ENCODE measurements at places on chromosomes 3 and 15. TPM values are rescaled to one million over a fixed set of nuclear protein-coding genes. Genes with fewer than 3 reads are reported as not detected.

- DNase-seq: no peak
These were observed 28.5 kb upstream of the POLG start for GRCh38 chr15:89363133-89363532.

DNA sequence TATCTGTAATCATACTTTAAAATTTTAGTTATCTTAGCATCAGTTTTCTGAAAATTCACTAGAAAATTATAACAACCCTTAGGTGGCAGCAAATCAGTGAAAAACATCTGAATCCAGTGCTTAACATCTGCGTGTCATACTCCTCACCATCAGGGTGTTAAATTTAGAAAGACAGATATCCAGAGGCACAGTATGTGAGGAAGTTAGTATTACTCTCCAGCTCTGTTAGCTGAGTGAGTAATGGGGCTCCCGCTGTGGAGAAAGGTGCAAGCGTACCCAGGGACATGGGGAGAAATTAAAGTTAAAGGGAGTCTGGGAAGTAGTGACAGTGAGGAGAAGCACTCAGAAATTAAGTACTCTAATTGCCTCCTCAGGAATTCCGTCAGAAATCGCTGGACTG lies 50.9 kb downstream of the CEP63 start:
- DNase-seq: no peak

Gene GDPGP1
- 6.1 TPM for total RNA-seq

- DNase-seq: no peak
These were observed 528.4 kb upstream of the RGMA start for GRCh38 chr15:93617443-93617842.

DNA sequence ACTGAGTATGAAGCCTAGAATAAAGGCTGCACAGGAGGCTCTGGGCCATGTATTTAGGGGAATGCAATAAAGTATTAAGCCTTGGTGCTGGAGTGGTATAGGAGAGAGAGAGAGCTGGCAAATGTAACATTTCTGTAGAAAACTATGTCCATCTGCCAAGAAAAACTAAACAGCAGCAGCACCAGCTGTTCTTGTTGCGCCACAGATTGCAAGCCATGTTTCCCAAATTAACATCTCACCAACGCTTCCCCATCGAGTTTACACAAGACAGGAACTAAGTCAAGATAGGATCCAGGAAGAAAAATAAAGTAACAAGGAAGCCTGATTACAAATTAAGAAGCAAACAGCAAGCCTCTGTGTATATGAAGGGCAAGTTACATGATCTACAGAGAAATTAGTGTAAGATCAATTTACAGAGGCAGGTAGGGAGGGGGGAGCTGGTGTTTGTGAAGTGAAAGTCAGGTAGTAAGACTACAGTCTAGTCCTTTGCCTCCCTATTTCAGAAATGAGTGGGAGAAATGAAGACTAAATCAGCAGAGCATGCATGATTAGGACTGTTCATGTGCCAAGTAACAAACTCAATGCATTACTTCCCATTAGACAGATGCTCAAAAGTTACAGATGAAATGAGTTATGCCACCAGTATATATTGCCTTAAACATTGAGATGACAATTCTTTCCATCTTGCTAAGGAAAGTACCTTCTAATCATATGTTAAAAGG lies 900.5 kb downstream of the EPHA3 start:
- DNase-seq: no peak

- DNase-seq: no peak
These were observed 303.0 kb downstream of the PLOD2 start for GRCh38 chr3:145857956-145858355.

- no peak for DNase-seq
These were observed 11.8 kb downstream of the MITF start for GRCh38 chr3:69751074-69751476.

Gene ATP13A5
- total RNA-seq: not detected

Gene AHSG
- 0.27 TPM for total RNA-seq

DNA sequence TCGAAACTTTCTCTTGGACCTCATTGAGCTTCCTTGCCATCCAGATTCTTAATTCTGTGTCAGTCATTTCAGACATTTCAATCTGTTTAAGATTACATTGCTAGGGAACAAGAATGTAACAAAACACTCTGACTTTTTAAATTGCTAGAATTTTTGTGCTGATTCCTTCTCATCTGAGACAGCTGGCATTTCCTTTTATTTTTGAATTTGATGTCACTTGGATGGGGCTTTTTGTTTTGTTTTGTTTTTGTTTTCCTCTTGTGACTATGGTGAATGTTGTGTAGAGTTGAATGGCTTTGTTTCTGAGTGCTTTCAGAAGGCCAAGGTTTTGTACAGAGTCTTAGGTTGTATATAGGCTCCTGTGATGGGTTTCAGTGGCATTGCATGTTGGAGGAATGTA lies 1129.3 kb downstream of the NAALADL2 start:
- no peak for DNase-seq
